ENCODE measurements at places on chromosomes 12 and 14.

DNA sequence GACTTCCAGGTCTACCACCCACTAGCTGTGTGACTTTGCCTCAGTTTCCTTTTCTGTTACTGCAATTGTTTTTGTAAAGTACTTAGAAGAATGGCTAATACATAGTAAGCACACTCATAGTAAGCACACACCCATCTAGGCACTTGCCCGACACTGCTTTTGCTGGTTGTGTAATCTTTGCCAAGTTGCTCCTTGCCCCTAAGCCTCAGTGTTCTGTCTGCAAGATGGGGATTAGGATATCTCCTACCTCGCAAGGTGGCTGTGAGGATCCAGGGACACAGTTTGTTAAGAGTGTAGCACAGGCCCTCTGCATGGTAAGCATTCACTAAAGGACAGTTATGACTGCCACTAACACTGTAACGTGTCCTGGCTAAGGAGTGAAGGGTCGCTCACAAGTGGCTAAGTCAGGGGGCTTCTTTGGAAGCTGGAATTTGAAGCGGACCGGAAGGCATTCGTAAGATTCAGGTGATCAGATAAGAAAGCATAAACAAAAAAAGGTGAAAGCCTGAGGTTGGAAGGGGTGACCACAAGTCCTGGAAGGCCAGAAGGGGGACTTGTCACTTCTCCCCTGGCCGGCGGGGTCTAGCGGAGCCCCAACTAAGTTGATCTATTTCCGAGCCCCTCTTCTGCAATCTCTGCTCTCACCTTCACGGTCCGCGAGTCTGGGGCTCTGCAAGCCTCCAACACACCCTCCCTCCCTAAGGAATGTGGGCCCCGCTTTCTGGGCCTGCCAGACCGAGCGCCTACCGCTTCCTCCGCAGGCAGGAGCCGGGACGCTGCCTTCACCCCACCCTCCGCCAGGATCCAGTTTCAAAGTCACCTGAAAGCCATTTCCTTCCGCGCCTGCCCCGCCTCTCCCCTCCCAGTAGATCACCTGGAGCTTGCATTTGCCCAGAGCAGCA lies 1.5 kb upstream of the PLEKHG3 start:
- no peak for DNase-seq

- DNase-seq: no peak
These were observed 12.7 kb downstream of the JAG2 start for GRCh38 chr14:105155681-105156413.

DNA sequence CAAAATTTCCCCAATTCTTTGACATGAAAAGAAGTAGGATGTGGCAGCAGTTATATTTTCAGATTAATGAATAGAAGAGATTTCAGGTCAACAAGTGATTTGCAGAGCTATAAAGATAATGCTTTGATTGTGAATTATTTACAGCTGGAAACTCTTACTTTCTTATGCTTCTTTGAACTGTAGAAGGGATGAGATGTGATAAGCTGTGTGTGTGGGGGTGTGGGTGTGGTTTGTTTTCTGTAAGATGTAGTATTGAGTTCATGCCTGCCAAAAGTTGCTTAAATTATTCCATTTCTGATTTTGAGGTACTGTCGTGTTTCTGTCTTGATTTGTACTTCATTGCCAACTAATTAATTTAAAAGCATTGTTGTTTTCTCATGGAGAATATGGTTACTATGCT lies 22.7 kb downstream of the AEBP2 start:
- no peak for DNase-seq

DNA sequence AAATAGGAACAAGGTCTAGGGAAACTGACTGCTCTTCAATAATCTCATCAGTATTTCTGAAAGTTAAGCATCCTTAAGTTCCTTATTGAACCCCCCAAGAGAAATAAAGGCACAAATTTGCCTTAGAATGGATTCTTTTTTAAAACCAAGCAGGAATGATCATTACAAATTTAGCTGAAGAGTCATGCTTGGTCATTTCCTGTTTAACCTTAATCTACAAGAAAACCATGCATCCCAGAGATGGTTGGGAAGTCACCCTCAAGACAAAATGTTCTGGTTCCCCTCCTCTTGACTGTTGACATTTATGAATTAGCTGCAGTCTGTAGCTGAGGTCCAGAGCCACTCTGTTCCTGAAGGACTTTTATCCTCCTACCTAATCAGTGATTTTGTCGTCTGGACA lies 291.8 kb upstream of the G2E3 start:
- no peak for DNase-seq

Measured in GM13976 (cell line).